CD4-positive, alpha-beta memory T cell (primary cell): ENCODE measurements at places on chromosomes 3 and 15. TPM values are rescaled to one million over a fixed set of nuclear protein-coding genes. Genes with fewer than 3 reads are reported as not detected.

Gene CD47
- total RNA-seq: 224 TPM

Gene AZI2
- 44.5 TPM for total RNA-seq

Gene PARP15
- total RNA-seq: 74.5 TPM

GRCh38 chr3:16379838-16380237 lies 114.8 kb downstream of the OXNAD1 start:
- no peak for DNase-seq

DNA sequence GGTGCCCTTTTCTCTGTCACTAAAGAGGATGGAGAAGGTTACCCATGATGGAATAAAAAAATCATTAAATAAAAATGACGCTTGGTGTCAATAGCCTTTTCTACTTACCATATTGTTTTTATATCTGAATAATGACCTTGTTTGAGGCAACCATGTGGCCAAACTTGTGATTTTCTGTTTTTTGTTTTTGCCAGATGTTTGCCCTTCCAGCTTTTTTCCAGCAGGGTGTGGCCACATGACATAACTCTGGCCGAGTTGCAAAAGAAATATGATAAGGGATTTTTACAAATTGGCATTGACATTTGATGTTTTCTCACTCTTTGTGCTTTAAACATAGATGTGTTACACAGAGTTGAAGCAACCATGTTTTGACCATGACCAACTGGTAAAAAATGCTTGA lies 39.7 kb upstream of the EPHA3 start:
- DNase-seq: no peak

GRCh38 chr3:72245183-72245811 lies 460.3 kb upstream of the PROK2 start:
- DNase-seq: no peak

DNA sequence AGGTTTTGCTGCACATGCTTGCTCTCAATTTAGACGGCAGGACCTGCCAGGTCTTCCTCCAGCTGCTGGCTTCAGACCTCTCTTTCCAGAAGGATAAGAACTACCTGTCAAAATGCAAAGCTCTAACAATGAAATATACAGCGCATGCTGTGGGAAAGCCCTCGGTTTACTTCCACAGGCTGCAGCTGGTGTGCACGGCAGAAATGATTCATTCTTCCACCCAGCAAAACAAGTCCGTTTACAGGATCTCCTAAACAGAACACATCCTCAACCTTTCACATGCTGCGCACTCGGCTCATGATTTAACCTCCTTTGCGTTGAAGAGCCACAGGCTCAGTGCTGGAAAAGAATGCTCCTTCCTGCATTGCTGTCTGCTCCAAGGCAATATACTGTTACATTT lies 92.4 kb upstream of the WNT5A start:
- DNase-seq: no peak

GRCh38 chr3:48966876-48967361 lies 23.1 kb upstream of the P4HTM start:
- DNase-seq: no peak

- DNase-seq: no peak
These were observed 1141.4 kb downstream of the TBL1XR1 start for GRCh38 chr3:176055836-176056235.

GRCh38 chr3:177800561-177800960 lies 603.3 kb upstream of the TBL1XR1 start:
- DNase-seq: no peak

- no peak for DNase-seq
These were observed 164.3 kb downstream of the NSMCE3 start for GRCh38 chr15:29105151-29105854.

GRCh38 chr3:185658504-185658912 lies 72.4 kb downstream of the SENP2 start:
- DNase-seq: no peak

DNA sequence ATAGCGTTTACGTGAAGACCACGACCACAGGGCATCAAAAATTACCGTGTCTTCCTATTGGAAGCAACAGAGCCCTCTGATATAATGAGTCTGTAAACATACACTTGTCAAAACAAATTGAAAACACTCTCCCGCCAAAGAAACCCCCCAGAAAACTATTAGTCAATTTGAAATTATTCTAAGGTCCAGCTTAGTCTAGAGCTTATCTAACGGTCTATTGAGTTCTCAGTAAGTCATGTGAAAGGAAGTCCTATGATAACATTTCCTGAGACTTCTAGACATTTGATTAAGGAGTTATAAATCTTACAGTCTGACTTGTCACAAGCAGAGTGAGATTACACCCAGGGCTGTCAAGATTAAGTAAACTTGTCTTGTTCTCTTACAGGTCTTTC lies 356.3 kb downstream of the FOXP1 start:
- DNase-seq: no peak

DNA sequence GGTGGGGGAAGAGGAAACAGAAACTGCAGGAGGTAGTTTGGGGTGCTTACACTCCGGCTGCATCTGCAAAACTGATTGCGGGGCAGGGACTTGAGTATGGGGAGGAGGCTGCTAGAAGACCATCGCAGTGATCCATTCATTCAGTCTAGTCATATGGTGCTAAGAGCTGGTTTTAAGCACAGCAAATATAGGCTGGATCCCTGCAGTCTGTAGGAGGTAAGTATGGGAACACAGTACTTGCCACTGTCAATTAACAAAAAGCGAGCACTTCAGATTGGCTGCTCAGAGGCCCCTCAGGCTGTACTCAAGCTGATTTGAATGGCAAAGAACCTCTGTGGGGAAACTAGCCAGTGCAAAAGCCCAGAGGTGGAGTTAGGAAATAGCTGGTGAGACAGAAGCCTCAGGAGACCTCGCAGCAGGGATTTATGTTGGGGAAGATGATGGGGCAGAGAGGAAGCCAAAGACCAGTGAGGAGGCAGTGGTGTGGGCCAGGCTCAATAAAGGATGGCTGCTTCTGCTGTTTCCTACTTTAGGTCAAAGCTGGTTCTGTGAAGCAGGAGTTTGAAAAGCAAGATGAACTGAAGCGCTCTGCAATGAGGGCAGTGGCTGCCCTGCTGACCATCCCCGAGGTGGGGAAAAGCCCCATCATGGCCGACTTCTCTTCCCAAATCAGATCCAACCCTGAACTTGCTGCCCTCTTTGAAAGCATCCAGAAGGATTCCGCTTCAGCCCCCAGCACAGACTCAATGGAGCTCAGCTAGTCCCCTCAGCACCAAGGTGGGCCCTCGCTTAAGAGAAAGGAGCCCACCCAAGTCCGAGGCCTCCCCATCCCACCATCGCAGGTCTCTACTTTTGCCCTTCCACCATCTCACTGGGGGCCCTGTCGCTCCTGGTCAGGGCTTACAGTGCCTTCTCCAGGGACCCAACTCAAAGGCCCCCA lies 7.9 kb downstream of the RPL32 start:
- no peak for DNase-seq

DNA sequence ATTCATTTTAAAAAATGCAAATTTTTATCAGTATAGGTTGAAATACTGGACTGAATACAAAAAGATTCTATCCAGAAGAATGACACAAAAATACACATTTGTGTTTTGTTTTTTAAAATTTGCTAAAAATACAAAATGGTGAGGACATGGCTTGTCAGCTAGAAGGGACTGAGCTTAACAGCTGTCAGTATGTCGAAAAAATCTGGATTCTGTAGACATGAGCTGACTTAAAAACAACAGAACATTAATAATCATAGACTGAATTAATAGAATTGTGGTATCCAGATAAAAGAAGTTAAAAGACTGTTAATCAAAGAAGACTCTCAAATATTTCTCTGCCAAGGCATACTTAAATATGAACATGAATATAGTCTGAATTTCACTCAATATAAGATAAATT lies 244.9 kb upstream of the CBLB start:
- no peak for DNase-seq

DNA sequence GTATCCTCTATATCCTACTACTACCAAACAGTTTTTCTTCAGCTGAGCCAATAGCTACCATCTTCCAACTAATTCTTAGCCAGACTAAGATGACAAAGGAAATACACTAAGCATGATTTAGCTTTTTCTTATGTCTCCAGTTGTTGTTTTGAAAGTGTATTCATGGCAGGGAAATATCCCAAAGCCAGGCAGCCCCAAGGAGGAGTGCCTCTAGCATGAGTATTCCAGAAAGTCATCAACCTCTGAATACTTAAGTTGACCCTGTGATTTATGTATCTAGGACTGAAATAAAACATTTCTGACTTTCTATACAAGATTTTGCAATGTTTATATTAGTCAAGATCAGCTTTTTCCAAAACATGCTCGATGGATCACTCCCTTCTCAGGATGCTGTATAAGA lies 449.1 kb downstream of the IL5RA start:
- DNase-seq: no peak
